ENCODE measurements at places on chromosomes 3 and 15.

DNA sequence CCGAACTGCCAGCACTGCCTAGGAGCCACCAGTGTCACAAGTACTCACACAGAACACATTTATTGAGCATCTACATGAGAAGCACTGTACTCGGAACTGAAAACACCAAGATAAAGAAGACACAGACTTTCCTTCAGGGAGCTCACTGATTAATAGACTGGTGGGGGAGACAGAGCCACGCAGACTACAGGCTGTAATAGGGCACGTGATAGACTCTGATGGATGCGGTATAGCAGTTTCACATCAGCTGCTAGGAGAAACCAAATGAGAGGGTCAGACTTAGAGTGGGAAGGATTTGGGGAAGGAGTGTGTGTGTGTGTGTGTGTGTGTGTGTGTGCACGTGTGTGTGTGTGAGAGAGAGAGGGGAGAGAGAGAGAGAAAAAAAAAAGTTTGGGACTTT lies 12.1 kb downstream of the EPHB1 start:
- H3K27ac ChIP-seq = no peak overlapping the region
- H3K27me3 ChIP-seq = no peaks in the 10 kb centered on the region
- DNase-seq = no peak
- H3K36me3 ChIP-seq = no peaks in the 10 kb centered on the region
- H3K4me1 ChIP-seq = peaks cover 23% of the 10 kb centered on the region
- no peak overlapping the region for H3K4me3 ChIP-seq

DNA sequence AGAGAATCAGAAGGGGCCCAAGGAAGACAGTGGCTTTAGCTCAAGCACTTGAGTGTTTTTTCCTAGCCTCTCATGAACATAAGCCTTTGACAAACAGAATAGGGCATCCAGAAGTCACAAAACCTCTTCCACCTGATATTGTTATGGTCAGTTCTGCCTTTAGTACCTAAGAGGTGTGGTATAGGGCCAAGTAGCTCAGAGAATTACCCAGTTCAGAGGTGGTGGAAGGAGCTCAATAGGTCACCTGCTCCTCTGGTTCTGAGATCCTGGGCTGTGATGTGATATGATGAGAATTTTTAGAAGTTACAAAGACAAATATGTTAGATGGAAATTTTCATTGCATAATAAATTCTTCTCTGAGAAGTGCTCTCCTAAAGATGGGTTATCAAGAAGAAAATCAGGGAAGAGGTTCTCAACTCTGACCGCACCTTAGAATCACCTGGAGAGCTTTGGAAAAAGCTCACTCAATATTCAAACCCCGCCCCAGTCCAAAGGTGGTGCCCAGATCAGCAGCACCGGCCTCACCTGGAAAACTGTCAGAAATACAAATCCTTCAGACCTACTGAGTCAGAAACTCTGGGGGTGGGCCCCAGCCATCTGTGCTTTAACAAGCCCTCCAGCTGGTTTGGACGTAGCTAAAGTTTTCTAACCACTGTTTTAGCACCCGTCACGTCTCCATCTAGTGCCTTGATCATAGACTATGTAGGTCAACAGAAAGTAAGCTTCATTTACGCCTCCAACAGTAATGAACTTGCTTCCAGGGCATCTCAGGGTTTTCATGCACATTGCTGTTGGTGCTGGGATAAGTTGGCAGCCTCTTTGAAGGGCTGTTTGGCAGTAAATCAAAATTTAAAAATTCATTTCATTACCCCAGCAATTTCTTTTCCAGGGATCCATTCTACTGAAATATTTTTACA lies 101.3 kb downstream of the MYH15 start:
- no peaks in the 10 kb centered on the region for H3K27me3 ChIP-seq
- H3K4me3 ChIP-seq = no peak overlapping the region
- peaks cover 3% of the 10 kb centered on the region for H3K4me1 ChIP-seq
- no peak for DNase-seq

GRCh38 chr15:39132070-39132469 lies 448.8 kb upstream of the THBS1 start:
- peaks cover 7% of the 10 kb centered on the region for H3K4me1 ChIP-seq
- no peaks in the 10 kb centered on the region for H3K27me3 ChIP-seq
- H3K36me3 ChIP-seq = no peaks in the 10 kb centered on the region
- no peak for DNase-seq

- H3K27ac ChIP-seq = no peak overlapping the region
- H3K4me1 ChIP-seq = no peaks in the 10 kb centered on the region
- H3K36me3 ChIP-seq = no peaks in the 10 kb centered on the region
- no peak overlapping the region for H3K4me3 ChIP-seq
- no peaks in the 10 kb centered on the region for H3K27me3 ChIP-seq
These were observed 588.0 kb downstream of the SQOR start for GRCh38 chr15:46222826-46223225.

DNA sequence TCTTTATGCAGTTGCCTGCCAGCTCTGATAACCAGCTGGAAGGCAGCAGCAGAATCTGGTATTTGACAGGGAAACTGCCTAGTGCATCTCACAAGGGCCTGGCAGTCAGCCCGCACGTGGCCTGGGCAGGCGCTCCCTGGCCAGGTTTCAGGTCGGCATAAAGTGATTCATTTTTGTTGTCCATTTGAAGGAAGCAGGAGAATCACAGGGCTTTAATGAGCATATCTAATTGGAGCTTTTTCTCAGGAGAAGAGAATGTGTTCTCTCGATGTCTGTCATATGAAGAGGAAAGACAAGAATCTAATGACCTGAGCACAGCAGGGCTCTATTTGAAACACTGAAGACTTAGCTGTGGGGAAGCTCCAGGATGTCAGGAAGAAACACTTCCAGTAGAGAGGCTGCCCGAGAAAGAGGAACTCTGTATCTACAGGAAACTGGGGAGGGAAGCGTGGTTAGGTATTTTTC lies 98.8 kb upstream of the MB21D2 start:
- H3K27me3 ChIP-seq = no peaks in the 10 kb centered on the region
- no peak overlapping the region for H3K4me3 ChIP-seq
- peak; percentile 51 for DNase-seq

DNA sequence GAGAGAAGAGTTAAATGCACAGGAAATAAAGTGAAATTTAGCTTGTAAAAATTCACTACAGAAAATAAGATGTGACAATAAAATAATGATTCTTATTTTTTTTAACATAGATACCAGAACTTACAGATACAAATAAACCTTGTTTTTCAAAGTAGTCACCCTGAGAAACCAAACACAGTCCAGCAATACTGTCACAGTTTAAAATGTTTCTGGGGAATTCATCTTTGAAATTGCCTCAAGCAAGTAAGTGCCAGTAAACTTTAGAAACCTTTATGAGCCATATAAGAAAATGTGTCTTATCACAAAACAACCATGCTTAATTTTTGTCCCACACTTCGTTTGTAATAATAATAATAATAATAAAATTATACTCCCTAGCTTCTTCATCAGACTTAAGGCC lies 19.9 kb downstream of the SHOX2 start:
- H3K27ac ChIP-seq = no peak overlapping the region
- peaks cover 34% of the 10 kb centered on the region for H3K27me3 ChIP-seq
- DNase-seq = no peak

DNA sequence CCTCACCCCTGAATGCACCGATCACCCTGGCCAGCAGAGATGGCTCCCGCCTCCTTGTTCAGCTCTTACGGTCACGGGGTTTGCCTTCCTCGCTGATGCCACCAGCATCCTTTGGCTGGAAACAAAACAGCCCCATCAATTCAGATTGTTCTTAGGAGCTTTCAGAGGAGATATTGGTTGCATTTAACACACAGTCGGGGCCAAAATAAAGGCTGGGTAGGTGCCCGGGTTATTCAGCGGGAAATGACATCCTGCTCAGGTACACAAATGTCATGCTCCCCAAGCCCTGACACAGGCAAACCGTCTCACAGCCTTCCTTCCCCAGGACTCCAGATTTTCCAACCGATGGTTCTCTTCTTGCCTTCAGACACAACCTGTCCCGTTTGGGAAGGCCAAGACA lies 62.4 kb upstream of the MEF2A start:
- H3K27me3 ChIP-seq = no peaks in the 10 kb centered on the region
- no peak overlapping the region for H3K4me3 ChIP-seq
- no peaks in the 10 kb centered on the region for H3K36me3 ChIP-seq

DNA sequence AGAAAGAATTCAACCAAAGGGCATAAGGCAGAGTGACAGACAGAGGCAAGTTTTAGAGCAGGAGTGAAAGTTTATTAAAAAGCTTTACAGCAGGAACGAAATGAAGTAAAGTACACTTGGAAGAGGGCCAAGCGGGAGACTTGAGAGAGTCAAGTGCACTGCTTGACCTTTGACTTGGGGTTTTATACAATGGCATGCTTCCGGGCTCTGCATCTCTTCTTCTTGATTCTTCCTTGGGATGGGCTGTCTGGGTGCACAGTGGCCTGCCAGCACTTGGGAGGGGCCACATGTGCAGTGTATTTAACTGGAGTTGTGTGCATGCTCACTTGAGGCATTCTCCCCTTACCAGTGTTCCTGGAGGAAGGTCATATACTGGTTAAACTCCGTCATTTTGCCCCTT lies 30.4 kb upstream of the KLHL25 start:
- no peaks in the 10 kb centered on the region for H3K4me1 ChIP-seq
- no peaks in the 10 kb centered on the region for H3K27me3 ChIP-seq
- no peak for DNase-seq
- H3K4me3 ChIP-seq = no peak overlapping the region
- H3K27ac ChIP-seq = no peak overlapping the region
- H3K36me3 ChIP-seq = no peaks in the 10 kb centered on the region

DNA sequence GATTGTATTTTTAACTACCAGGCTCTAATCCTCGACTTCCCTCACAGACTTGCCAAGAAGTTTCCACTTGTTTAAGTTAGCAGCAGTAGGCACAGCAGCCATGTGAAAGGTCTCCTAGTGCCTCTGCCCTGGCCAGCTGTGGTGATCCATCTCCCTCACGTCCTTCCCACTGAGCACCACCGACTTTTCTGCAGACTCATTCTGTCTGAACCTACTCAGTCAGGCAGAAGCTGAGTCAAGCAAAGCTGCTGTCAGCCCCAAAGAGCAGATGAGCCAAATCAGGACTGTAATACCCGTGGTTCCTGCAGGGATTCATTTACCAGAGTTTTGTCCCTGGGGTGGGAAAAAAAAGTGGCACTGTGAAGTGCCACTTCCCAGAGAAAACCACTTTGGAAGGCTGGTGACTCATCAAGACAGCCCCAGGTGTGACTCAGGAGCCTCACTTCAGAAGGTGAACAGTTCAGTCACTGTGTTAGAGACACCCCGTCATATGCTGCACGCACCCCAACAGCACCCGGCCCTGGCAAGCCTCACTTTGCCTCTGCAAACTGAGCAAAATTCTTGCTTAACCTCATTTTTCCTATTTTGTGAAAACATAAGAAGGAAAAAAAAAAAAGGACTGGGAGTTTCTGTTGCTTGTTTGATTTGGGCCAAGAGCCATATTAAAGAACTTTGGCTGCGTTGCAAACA lies 76.0 kb downstream of the WWTR1 start:
- H3K27ac ChIP-seq = peak overlapping the region; percentile 25
- no peak overlapping the region for H3K4me3 ChIP-seq
- no peaks in the 10 kb centered on the region for H3K27me3 ChIP-seq
- no peaks in the 10 kb centered on the region for H3K36me3 ChIP-seq

DNA sequence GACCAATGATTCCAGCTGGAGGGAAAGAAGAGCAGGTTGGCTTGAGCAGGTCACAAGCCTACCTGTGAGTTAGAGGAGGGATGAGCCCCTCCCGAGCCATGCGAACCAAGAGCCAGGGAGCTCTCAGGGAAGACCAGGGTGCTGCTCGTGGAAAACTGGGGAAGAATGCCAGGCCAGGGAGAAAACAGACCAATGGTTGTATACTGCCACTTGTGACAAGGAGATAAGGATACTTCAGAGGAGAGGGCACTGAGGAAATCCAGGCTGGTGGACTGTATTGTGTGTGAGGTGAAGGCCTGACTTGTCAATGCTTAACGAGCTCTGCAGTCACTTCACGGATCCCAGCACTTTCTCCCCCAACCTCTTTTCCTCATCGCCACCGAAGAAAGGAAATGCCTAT lies 177.7 kb downstream of the SSR3 start:
- H3K27ac ChIP-seq = no peak overlapping the region
- peaks cover 32% of the 10 kb centered on the region for H3K4me1 ChIP-seq
- no peaks in the 10 kb centered on the region for H3K27me3 ChIP-seq
- H3K36me3 ChIP-seq = no peaks in the 10 kb centered on the region
- no peak for DNase-seq
- no peak overlapping the region for H3K4me3 ChIP-seq

DNA sequence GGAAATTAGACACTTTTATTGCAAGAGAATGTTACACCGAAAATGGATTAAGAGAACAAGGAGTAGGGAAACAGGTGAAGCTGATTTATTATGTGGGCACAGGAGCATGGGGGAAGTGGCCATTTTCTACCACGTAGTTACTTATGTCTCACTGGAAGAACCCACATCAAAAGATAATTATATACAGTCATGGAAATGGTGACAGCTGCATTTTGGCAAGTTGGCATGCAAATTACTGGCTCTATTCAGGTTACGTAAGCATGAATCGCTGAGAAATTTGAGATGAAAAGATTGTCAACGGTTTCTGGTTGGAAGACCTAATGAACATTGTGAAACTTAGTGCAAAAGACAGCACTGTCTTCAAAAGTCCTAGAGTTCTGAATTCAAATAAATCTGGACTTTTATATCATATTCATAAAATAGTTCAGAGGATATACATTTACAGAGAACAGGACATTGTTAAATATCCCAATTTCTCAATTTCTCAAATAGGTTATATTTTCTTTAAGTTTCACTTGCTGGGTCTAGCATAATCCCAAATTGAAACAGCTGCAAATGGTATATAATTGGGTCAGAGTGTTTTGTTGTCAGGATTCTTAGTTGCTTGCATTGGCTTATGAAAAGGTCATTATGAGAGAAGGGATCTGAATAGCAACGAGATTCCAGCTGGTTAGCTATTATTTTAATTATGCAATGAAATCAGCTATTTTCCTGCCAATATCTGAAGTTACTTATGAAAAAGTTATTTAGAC lies 567.8 kb downstream of the ZPLD1 start:
- H3K27me3 ChIP-seq = no peaks in the 10 kb centered on the region
- no peak overlapping the region for H3K4me3 ChIP-seq
- H3K27ac ChIP-seq = no peak overlapping the region
- no peaks in the 10 kb centered on the region for H3K36me3 ChIP-seq

DNA sequence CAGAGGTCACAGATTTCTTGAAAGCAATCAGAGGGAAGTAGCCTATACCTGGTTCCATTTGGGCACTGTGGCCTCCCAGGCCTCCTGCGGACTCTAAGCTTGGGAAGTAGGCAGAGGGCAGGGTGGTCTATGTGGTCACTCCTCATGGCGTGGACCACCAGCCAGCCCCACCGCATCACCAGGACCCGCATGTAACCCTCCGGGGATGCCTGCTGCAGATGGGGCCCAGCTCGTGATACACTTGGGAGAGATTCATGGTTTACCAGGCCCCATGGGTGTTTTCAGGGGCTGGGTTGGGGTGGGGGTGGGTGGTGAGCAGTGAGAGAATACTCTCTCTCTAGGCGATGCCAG lies 123.7 kb downstream of the ASB7 start:
- no peak overlapping the region for H3K27ac ChIP-seq
- no peaks in the 10 kb centered on the region for H3K4me1 ChIP-seq
- no peak for DNase-seq
- no peak overlapping the region for H3K4me3 ChIP-seq
- H3K36me3 ChIP-seq = no peaks in the 10 kb centered on the region

GRCh38 chr3:152737021-152737908 lies 97.7 kb upstream of the P2RY1 start:
- no peaks in the 10 kb centered on the region for H3K4me1 ChIP-seq
- no peak for DNase-seq
- H3K4me3 ChIP-seq = no peak overlapping the region
- H3K27ac ChIP-seq = no peak overlapping the region
- H3K36me3 ChIP-seq = no peaks in the 10 kb centered on the region
- H3K27me3 ChIP-seq = no peaks in the 10 kb centered on the region
